CD4-positive, alpha-beta T cell (primary cell): ENCODE measurements at places on chromosomes 4 and X. TPM values are rescaled to one million over a fixed set of nuclear protein-coding genes. Genes with fewer than 3 reads are reported as not detected.
A peak's percentile ranks its signal among the peaks of the same experiment; 100 is the strongest.

- DNase-seq, result no peak
- no peak overlapping the region for H3K4me3 ChIP-seq
- H3K27ac ChIP-seq, result no peak overlapping the region
- no peaks in the 10 kb centered on the region for H3K36me3 ChIP-seq
Observed at GRCh38 chr4:6773616-6774540, 8.6 kb upstream of the KIAA0232 start.

GRCh38 chrX:3415011-3415410 lies 68.6 kb upstream of the MXRA5 start:
- H3K27me3 ChIP-seq, result no peaks in the 10 kb centered on the region
- DNase-seq, result no peak
- H3K27ac ChIP-seq, result no peak overlapping the region
- H3K4me1 ChIP-seq, result no peaks in the 10 kb centered on the region

The ENPP6 gene
- not detected for total RNA-seq

DNA sequence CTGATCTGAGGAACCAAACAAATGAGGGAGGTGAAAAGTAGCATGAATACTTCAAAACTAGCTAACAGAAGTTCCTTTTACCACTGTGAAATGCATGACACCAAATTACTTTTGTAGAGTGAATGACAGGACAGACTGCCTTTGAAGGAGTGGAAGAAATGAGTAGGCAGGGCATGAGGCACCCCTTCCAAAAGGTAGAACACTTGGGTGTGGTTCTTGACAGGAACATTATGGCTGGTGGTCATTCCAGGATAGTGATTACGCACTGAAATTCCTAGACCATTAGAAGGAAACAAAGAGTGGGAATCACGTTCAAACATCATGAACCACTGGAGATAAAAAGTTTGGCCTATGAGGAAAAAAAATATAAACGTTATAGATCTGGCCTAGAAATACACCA lies 4.9 kb downstream of the HUWE1 start:
- H3K27me3 ChIP-seq, result no peaks in the 10 kb centered on the region
- peaks cover 31% of the 10 kb centered on the region for H3K36me3 ChIP-seq
- H3K4me1 ChIP-seq, result peaks cover 16% of the 10 kb centered on the region
- H3K27ac ChIP-seq, result no peak overlapping the region
- no peak for DNase-seq

The MAMLD1 gene
- total RNA-seq, result 0.96 TPM

- no peak for DNase-seq
- H3K4me3 ChIP-seq, result no peak overlapping the region
- H3K36me3 ChIP-seq, result peaks cover 12% of the 10 kb centered on the region
- no peaks in the 10 kb centered on the region for H3K27me3 ChIP-seq
- no peak overlapping the region for H3K27ac ChIP-seq
Observed at GRCh38 chrX:154502098-154502497, 11.7 kb upstream of the SLC10A3 start.

DNA sequence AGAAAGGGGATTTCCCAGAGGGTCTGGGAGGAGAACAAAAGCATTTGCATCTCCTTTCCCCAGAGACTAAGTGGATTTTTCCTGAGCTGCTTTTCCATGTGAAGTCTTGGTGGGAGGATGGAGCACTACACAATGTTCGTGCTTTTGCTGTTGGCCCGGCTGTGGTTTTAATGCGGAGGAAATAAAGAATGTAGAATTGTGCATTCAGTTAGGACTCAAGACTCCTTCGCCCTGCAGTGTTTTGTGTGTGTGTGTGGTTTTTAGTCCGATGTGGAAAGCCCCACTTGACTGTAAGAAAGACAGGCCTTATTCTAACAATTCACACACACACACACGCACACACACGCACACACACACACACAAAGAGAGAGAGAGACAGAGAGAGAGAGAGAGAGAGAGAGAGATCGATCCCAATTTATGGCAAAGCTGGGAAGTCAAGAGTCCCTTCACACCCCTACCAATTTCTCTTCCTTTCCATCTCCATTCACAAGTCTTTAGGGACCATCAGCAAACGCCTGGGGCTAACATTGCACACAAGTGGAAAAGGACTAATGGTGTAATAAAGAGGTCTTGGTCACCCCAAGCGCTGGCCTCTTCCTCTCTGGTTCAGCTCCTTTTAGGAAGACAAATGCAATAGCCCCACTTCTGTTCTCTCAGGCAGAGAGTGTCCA lies 44.2 kb downstream of the CLDN34 start:
- no peaks in the 10 kb centered on the region for H3K27me3 ChIP-seq
- no peak overlapping the region for H3K4me3 ChIP-seq
- peaks cover 35% of the 10 kb centered on the region for H3K4me1 ChIP-seq
- H3K36me3 ChIP-seq, result no peaks in the 10 kb centered on the region

DNA sequence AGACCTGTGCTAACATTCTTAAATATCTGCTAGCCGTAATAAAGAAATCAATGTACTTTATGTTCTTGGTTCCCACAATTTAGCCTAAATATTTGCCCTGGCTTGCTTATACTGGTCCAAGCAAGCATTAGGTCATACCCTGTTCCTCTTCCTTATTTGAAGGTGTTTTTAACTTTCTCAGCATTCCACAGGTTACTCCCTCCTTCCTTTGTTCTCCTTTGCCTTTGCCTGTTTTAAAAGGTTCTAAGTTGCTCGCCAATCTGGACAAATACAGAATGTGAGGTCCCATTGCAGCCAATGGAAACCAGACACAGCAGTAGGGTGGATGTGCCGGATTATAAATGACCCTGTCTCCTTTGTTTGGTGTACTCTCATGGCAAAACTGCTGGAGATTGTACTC lies 436.8 kb upstream of the PCDH7 start:
- H3K36me3 ChIP-seq, result no peaks in the 10 kb centered on the region
- no peaks in the 10 kb centered on the region for H3K4me1 ChIP-seq
- no peak for DNase-seq
- H3K4me3 ChIP-seq, result no peak overlapping the region

The TLR1 gene
- total RNA-seq, result 16.2 TPM

DNA sequence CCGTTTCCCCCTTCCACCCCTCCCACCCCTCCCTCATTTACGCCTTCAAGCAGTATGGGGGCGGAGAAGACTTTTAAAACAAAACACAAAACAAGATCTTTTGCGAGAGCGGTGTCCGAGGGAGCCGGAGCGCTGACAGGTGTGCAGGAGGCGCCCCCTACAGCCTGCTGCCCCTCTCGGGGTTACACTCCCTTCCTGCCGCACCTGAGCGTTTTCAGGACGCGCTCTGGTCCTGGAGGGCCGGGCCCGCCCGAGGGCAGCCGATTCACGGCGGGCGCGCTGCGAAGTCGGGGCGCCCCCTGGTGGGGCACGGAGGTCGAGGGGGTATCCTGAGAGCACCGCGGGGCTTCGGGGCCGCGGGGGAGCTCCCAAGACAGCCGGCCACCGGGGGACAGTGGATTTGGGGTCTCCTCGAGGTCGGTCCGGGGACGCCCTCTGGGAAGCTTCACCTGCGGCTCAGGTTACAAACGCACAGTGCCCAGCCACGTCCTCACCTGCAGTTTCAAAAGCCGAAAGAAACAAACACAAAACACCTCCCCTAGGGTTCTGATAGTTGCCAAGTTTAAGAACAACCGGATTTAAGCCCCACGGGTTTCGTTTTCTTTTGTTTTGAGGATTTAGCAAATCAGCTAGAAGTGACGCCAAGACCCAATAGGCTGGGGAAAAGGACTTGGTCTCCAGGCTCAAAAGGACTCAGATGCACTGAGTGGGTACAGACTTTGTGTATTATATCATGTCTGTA lies 8.0 kb upstream of the NEUROG2 start:
- H3K4me1 ChIP-seq, result peaks cover 35% of the 10 kb centered on the region
- no peaks in the 10 kb centered on the region for H3K36me3 ChIP-seq
- H3K27ac ChIP-seq, result no peak overlapping the region
- H3K27me3 ChIP-seq, result peaks cover 50% of the 10 kb centered on the region
- peak; percentile 82 for DNase-seq
- peak overlapping the region; percentile 51 for H3K4me3 ChIP-seq

DNA sequence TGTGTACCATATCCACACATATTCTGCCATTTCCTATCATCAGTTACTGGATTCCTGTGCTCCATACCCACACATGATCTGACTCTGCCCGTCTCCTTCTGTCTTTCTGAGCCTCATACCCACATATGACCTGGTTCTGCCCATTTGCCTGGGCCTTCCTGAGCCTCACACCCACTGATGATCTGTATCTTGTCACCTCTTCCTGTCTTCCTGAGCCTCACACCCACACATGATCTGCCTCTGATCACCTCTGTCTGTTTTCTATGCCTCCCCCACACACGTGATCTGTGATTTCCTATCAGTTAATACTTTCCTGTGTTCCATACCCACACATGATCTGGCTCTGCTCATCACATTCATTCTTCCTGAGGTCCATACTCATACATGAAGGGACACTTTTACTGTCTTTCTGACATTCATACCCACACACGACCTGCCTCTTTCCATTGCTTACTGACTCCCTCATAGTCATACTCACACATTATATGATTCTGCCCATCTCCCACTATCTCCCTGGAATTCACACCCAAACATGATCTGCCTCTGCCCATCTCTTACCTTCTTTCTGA lies 32.5 kb downstream of the SCML1 start:
- no peak overlapping the region for H3K4me3 ChIP-seq
- H3K4me1 ChIP-seq, result peaks cover 43% of the 10 kb centered on the region
- peak; percentile 15 for DNase-seq
- H3K36me3 ChIP-seq, result no peaks in the 10 kb centered on the region
- H3K27me3 ChIP-seq, result no peaks in the 10 kb centered on the region

DNA sequence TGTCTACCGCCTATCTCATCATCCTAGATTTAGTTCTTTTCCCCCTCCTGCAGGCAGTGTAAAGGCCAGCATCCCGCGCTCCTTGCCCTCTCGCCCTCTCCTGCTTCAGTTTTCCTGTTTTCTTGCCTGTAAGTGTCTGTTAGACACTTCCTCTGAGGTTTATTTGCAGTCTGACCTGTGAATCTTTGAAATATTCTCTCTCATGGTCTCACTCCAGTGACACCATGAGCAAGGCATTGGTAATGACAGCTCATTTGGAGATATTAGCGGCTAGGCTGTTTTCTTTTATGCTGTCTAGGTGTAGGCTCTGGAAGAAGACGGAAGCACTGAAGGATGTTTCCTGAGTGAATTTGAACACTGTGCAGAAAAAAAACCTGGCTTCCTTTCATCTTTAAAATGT lies 179.6 kb downstream of the KDR start:
- H3K27me3 ChIP-seq, result no peaks in the 10 kb centered on the region
- no peak for DNase-seq
- peaks cover 19% of the 10 kb centered on the region for H3K4me1 ChIP-seq
- no peak overlapping the region for H3K4me3 ChIP-seq
- H3K27ac ChIP-seq, result no peak overlapping the region

The ASB5 gene
- not detected for total RNA-seq

DNA sequence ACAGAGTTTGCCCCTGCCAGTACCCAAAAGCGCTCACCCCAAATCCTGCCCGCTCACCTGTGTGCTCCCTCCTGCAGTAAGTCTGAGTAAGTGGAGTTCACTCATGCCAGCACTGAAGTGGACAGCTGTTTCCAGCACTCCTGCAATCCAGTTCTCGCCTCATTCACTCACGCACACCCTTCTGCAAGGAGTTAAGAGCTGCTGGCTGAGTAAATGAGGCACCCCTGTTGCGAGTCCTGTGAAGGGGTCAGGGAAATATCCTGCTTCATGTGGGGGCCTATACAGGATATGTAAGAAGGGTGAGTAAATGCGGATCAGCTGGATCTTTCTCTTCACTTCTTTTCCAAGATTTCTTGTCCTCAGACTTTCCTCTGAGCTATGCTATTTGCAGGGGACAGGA lies 23.5 kb downstream of the CXCL8 start:
- no peaks in the 10 kb centered on the region for H3K4me1 ChIP-seq
- no peak overlapping the region for H3K27ac ChIP-seq
- no peaks in the 10 kb centered on the region for H3K27me3 ChIP-seq
- H3K4me3 ChIP-seq, result no peak overlapping the region
- no peaks in the 10 kb centered on the region for H3K36me3 ChIP-seq
- no peak for DNase-seq

- H3K4me1 ChIP-seq, result peaks cover 16% of the 10 kb centered on the region
- H3K27ac ChIP-seq, result peak within 1 kb of the TSS; percentile 98
- H3K36me3 ChIP-seq, result peaks cover 4% of the 10 kb centered on the region
- H3K27me3 ChIP-seq, result no peaks in the 10 kb centered on the region
- peak within 1 kb of the TSS; percentile 73 for H3K4me3 ChIP-seq
- peak; percentile 99 for DNase-seq
Observed at GRCh38 chr4:112636688-112637551, at the start of the genes LARP7 and ZGRF1. TSS of gene LARP7 (plus strand) at chr4:112637143. CDS start at chr4:112644670, 7,527 bp downstream. TSS of gene ZGRF1 (minus strand) at chr4:112636909. CDS start at chr4:112633176, 3,733 bp downstream.

The MAGED1 gene
- total RNA-seq, result 23.7 TPM

The HPGDS gene
- total RNA-seq, result not detected

- DNase-seq, result no peak
- no peaks in the 10 kb centered on the region for H3K27me3 ChIP-seq
- no peaks in the 10 kb centered on the region for H3K4me1 ChIP-seq
- no peak overlapping the region for H3K27ac ChIP-seq
- H3K4me3 ChIP-seq, result no peak overlapping the region
- no peaks in the 10 kb centered on the region for H3K36me3 ChIP-seq
Observed at GRCh38 chr4:41619161-41619560, 81.2 kb downstream of the LIMCH1 start.

The GSX2 gene
- total RNA-seq, result not detected

The KLHL34 gene
- total RNA-seq, result 0.70 TPM

DNA sequence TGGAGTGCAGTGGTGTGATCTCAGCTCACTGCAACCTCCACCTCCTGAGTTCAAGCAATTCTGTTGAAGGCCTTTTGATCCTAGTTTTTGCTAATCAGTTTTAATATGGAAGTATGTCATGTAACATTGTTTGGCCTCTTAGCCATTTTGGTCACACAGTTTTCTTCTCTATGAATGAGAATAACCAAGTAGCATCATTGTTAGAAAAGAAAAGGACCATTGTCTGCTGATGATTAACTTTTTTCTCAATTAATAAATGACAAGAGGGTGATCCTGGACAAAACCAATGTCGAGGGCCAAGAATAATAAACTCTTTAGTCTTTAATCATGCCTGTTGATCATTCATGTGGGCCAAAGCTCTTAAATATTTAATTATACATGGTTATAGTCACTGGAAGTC lies 289.3 kb upstream of the MAGEB2 start:
- no peak overlapping the region for H3K27ac ChIP-seq
- H3K4me1 ChIP-seq, result no peaks in the 10 kb centered on the region
- DNase-seq, result no peak
- H3K27me3 ChIP-seq, result no peaks in the 10 kb centered on the region

The ANOS1 gene
- total RNA-seq, result not detected

- no peak for DNase-seq
- no peaks in the 10 kb centered on the region for H3K4me1 ChIP-seq
Observed at GRCh38 chr4:138405934-138406567, 163.9 kb upstream of the SLC7A11 start.

- H3K4me1 ChIP-seq, result no peaks in the 10 kb centered on the region
- H3K27ac ChIP-seq, result no peak overlapping the region
- H3K4me3 ChIP-seq, result no peak overlapping the region
- no peaks in the 10 kb centered on the region for H3K36me3 ChIP-seq
Observed at GRCh38 chr4:141022111-141022695, 111.1 kb downstream of the RNF150 start.

The RBM46 gene
- not detected for total RNA-seq

DNA sequence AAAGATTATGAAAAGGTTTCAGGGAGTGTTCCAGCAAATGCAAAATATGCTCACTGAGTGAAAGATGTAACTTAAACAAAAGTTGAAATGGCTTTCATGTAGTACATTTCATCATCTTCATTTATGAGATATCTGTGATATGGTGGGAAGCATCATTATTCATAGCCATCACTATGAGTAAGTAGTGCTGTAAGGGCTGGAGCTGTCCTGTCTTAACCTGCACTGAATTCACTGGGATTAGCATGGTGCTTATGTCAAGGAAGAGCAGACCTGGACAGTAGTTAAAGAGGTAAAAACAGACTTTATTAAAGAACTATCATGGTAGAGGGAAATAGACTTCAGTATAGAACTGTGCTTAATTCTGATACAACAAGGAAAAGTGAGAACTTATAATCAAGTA lies 1347.3 kb downstream of the RPA4 start:
- no peaks in the 10 kb centered on the region for H3K27me3 ChIP-seq
- no peak overlapping the region for H3K27ac ChIP-seq
- H3K4me3 ChIP-seq, result no peak overlapping the region
- no peak for DNase-seq
- no peaks in the 10 kb centered on the region for H3K4me1 ChIP-seq
- H3K36me3 ChIP-seq, result no peaks in the 10 kb centered on the region
